Activated CD4-positive, alpha-beta memory T cell treated with anti-CD3 and anti-CD28 coated beads for 36 hours (primary cell): ENCODE measurements at places on chromosomes 11 and 22.

DNA sequence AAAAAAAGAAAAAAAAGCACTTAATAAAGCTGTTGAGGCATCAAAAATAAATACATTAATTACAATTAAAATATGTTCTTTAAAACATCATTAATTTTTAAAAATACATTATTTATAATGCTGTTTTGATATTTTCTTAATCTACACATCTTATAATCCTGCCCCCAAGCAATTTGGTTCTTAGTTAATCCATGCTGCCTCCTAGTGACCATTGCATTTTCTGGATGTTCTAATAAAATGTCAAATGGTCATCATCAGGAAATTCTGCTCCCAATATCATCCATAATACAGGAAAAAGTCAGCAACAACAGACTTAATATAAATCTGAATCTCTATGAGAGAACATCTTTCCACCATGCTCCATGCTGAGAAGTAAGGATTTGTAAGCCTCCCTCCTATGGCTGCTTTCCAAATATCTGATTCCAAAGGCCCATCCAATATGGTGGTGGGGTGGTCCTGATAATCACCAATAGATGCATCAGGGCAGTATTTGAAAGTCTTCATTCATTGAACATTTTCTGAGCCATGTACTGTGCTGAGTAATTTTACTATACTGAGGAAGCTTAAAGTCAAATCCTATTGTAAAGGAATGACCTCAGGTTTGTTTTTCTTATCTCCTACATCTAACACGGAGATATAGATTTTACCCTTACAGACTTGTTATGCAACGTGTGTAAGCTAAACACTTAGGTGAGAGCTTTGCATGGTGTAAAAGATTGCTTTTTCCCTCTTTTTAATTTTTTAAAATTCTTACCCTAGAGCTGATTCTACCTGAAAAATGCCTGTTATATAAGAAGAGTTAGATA, 124.7 kb upstream of the BMAL1 start:
- DNase-seq = no peak

GRCh38 chr22:33062361-33062760, 4.2 kb upstream of the SYN3 start:
- DNase-seq = no peak

GRCh38 chr11:125688066-125688465, 7.4 kb upstream of the ACRV1 start:
- DNase-seq = no peak

GRCh38 chr11:13333456-13333957, 55.9 kb downstream of the BMAL1 start:
- no peak for DNase-seq

GRCh38 chr11:114886644-114887265, 208.4 kb downstream of the NXPE2 start:
- no peak for DNase-seq

DNA sequence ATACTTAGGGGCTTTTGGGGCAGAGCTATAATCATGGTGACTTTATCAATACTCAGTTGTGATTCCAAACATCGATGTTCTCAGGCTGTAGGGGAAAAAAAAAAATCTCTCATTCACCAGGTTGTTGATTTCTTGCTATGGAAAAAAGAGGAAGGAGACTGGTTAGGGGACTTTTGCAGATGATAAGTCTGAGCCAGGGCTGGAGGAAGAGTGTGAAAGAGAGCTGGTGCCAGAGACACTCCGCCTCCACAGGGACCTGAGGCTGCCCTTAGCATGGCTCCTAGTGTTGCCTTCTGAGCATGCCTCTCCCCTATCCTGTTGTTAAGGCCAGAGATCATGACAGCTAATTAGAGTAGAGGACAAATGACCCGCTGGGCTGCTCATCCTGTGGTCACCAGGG, 16.9 kb downstream of the UPB1 start:
- no peak for DNase-seq

DNA sequence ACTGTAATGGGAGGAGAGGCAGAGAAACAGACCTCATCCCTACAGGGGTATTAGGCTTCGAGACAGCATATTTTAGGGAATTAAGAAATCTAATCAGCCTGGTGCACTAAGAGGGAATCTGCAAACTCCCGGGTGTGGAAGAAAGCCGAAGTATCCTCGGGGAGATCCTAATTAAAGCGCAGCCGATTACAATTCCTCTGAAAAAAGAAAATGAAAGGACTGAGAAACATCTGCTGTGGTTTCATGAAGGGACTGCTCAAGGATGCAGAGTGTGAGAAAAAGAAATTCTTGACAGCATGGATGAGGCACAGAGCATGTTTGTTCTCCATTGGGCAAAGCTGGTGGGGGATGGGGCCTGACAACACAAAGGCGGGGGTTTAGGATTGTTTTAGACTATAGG, 290.0 kb upstream of the LARGE1 start:
- DNase-seq = no peak
